ENCODE measurements at places on chromosomes 3 and 15.

- no peak for DNase-seq
Measured at GRCh38 chr15:90087454-90088154, 14.7 kb downstream of the IDH2 start.

DNA sequence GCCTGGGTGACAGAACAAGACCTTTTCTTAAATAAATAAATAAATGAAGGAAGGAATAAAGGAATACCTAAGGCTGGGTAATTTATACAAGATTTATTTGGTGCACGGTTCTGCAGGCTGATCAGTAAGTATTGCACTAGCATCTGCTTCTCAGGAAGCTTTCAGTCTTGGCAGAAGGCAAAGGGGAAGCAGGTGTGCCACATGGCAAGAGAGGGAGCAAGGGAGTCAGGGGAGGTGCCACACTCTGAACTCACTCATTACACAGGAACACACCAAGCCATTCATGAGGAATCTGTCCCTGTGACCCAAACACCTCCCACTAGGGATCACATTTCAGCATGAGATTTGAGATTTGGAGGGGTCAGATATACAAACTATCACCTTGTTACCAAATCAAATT is 56.4 kb downstream of the PRKCI start:
- DNase-seq: no peak

DNA sequence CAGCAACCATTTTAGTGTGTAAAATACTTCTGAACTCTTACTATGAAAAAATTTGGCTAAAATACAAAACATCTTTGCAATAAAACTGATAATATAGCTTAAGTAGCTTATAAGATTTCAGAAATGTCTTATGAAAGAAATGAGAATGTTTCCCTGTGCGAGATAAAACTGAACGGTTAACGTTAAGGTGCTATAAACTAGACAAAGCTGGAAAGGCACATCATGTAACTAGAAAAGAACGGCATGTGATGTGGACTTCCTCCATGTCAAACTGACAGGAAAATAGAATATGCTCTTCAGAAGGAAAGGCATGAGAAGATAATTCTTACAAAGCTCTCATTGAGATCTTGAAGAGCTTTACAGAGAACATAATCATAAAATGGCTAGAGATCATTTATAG is 36.5 kb downstream of the NCK1 start:
- no peak for DNase-seq

- DNase-seq: no peak
Measured at GRCh38 chr15:69105451-69105985, 54.9 kb upstream of the GLCE start.

- DNase-seq: no peak
Measured at GRCh38 chr15:96330064-96330449, 443 bp upstream of the NR2F2 start.

- DNase-seq: no peak
Measured at GRCh38 chr15:83658430-83659416, 4.8 kb downstream of the ADAMTSL3 start.

DNA sequence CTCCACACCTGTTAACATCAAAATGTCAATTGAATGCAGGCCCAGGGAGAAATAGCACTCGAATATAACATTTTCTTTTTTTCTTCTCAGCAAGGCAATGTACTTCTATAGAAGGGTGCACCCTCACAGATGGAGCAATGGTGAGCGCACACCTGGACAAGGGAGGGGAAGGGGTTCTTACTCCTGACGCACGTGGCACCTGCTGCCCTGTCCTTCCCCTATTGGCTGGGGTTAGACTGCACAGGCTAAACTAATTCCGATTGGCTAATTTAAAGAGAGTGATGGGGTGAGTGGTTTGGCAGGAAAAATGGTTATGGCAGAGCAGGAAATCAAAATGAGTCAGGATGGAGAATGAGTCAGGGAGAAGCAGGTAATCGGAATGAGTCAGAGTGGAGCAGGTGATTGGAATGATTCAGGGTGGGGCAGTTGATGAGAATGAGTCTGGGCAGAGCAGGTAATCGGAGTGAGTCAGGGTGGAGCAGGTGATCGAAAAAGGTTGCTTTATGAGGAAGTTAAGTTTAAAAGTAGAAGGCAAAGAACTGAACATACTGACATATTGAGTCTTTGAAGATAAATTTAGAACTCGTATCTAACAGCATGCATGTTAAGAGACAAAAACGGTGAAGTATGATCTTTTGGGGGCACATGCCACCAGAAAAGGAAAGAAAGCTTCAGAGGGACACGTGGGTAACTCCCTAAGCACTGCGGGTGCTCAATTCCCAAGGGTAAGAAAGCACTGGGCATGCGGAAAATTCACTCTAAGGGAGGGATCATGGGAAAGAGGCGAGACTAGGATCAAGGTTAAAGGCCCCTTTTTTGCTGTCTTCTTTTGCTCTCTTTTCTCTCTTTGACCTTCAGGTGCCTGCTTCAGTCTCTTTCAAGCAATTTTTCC is 72.9 kb upstream of the GALNT15 start:
- no peak for DNase-seq
